ENCODE measurements at places on chromosomes 16 and 17.
A peak's percentile ranks its signal among the peaks of the same experiment; 100 is the strongest.

DNA sequence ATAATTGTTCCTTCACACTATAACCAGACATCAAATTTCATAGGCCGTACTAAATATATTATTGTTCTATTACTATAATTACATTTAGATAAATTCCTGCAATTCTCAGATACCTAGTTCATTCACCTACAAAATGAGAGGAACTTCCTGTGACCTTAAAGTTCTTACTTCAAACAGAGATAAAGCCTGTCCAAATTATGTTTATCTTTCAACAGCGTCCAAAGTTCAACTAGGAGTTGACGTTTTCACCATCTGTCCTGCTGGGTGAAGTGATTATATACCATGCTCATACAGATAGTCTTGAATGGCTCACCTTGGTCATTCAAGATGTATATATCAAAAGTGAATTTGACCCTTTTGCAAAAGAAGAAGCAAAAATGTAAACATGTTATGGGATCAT is 440.6 kb downstream of the CDH8 start:
- no peak for DNase-seq

- peak; percentile 92 for DNase-seq
These were observed 11.4 kb downstream of the SLFN5 start for GRCh38 chr17:35254107-35254773.

DNA sequence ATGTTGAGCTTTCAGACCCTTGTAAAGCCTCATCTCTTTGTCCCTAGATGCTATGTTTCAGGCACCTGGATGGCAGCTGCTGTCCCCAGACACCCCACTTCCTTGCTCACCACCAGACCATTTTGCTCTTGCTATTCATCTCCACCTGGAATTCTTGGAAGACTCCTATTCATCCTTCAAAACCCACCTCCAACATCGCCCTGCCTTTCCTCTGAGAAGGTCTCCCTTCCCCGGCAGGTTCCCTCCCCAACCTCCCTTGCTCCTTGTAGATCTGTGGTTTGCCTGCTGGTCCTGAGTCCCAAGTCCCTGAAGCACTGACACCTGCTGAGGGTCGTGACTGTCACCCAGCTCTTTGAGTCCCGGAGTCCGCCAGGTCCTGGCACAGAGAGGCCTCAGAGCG is 9.9 kb downstream of the ZNF469 start:
- no peak for DNase-seq

DNA sequence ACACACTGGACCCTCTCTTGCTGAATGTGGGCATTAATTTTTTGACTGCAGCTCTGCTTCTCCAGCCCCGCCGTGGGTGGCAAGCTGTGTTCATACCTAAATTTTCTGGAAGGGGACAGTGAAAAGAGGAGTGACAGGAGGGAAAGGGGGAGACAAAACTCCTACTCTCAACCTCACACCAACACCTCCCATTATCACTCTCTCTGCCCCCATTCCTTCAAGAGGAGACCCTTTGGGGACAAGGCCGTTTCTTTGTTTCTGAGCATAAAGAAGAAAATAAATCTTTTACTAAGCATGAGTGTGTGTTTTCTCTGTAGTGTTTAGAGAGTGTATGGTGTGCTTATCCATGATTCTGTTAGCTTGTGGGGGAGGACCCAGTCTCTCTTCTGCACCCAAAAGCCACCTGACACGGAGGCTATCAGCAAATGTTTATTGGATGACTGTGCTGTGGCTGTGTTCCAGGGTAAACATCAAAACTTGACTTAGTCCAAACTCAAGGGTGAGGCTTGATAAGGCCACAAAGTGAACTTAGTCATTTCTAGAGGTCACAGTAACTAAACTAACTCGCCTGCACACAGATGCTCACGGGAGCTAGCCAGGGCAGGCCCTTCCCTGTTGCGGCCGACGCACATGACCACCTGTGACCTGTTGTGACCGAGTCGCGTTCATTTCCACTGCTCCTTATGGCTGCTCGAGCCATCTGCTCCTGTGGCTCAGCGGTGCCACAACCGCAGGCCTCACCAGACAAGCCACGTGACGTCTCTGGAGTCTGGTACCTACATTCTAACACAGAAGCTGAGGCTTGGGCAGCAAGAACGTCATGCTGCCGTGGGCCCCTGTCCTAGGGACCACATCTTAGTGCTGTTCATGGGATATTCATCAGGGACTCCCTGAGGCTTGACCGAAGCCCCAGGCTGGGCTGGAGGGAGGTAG is 9.8 kb upstream of the MED11 start:
- DNase-seq, result no peak

DNA sequence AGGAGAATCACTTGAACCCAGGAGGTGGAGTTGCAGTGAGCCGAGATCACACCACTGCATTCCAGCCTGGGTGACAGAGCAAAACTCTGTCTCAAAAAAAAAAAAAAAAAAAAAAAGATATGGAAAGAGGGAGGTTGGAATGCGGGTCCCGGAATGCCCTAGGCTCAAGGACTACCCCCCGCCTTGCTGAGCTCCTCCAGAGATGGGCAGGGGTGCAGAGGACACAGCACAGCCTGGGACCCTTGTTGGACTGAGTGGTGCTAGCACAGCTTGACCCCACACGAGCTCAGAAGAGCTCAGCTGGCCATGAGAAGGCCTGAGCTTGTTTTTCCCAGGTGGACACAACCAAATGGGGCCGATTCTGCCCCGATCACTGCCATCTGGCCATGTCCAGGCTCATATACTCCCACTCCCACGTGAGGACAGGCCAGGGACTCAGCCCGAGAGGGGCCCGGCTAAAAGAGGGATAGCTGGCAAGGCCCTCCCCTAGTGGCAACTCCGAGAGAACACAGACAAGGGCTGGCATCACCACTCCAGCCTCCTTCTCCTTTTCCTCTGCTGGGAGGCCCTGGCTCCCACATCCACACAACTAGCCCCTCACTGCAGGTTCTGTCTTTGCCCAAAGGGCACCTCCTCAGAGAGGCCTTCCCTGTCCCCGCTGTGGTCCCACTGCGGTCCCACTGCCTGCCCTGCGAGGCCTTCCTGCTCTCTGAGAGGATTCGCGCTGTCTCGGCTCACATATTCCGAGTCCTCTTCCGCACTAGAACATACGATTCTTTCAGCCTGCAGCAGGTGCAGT is 11.0 kb downstream of the SGCA start:
- peak; percentile 26 for DNase-seq

Measured in HFFc6 (cell line).